ENCODE measurements at places on chromosomes 6 and 20. TPM values are rescaled to one million over a fixed set of nuclear protein-coding genes. Genes with fewer than 3 reads are reported as not detected.

- H3K4me1 ChIP-seq: no peaks in the 10 kb centered on the region
- H3K27ac ChIP-seq: no peak overlapping the region
- H3K4me3 ChIP-seq: no peak overlapping the region
- peaks cover 6% of the 10 kb centered on the region for H3K27me3 ChIP-seq
- DNase-seq: no peak
Measured at GRCh38 chr20:48336597-48336996, 491.2 kb downstream of the PREX1 start.

DNA sequence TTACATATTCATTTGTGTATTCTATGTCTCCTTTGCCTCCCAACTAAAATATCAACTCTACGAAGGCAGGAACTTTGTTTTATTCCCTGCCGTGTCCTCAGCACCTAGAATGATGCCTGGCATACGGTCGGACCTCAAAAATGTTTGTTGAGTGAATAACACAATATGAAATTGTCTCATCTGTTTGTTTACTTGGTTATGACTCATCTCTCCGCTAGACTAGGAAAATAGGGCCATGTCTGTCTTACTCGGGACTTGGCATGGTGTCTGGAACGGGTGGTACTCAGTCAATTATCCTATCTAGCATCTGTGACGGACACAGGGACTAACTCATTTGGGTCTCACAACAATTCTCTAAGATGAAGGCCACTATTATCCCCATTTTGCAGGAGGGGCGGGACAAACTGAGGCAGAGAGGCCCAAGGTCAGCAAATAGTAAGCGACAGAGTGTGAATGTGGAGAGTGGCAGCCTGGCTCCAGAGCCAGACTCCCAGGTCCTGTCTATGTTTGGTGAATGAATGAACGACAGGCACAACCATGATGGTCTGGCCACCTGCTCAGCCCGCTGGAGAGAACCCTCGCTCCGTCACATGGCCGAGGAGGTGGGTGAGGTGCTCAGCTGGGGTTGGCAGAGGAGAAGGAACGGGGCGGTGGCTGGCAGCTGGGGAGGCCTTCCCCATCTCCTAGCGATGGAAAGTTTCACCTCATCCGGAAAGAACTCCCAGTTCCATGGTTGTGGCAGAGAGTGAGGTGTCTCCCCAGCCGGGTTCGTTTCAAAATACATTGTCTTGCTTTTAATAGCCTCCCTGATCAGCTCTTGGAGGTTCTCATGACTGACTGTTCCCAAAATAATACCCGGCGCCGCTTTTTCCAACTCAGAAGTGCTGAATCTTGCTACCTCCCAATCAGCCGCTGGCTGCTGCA, 27.6 kb upstream of the NFATC2 start:
- H3K27me3 ChIP-seq: no peaks in the 10 kb centered on the region
- no peak for DNase-seq
- no peak overlapping the region for H3K27ac ChIP-seq
- no peak overlapping the region for H3K4me3 ChIP-seq
- no peaks in the 10 kb centered on the region for H3K36me3 ChIP-seq
- no peaks in the 10 kb centered on the region for H3K4me1 ChIP-seq

DNA sequence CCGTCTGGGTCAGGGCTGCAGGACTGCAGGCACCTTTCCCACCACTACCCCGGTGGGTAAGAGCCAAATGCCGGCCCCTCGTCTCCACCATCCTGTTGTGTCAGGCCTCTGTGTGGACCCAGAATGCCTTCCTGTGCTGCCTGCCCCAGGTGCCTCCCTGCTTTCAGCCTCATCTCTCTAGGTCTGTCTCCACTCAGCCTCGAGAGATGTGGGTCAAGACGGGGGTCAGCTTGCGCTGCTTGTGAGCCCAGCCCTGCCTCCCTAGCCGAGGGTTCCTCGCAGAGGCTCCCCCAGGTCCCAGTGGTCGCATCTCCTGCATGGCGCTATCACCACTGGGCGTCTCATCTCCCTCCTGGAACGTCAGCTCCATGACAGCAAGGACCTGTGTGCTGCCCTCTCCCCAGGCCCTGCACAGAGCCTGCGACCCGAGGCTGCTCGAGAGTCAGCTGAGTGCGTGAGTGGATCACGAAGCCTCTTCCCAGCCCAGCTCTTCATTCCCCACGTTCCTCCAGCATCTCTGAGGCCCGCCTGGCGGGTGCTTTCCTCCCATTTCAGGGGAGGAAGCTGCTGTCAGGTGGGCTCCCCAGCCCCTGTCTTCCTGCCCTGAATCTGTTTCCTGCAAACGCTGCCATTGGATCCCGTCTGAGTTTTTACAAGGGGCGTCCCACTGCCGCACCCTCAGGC, 38.7 kb upstream of the ZBP1 start:
- no peaks in the 10 kb centered on the region for H3K27me3 ChIP-seq
- DNase-seq: peak; percentile 12
- H3K27ac ChIP-seq: no peak overlapping the region
- H3K4me1 ChIP-seq: peaks cover 3% of the 10 kb centered on the region

- no peak for DNase-seq
- peak overlapping the region; percentile 19 for H3K27ac ChIP-seq
- H3K27me3 ChIP-seq: no peaks in the 10 kb centered on the region
- H3K4me3 ChIP-seq: peak overlapping the region; percentile 43
Measured at GRCh38 chr6:85126485-85127167, 323.3 kb upstream of the NT5E start.

GRCh38 chr20:57224641-57225138, 41.8 kb downstream of the BMP7 start:
- no peak for DNase-seq
- no peaks in the 10 kb centered on the region for H3K36me3 ChIP-seq
- no peak overlapping the region for H3K27ac ChIP-seq
- no peak overlapping the region for H3K4me3 ChIP-seq
- H3K27me3 ChIP-seq: no peaks in the 10 kb centered on the region
- no peaks in the 10 kb centered on the region for H3K4me1 ChIP-seq

DNA sequence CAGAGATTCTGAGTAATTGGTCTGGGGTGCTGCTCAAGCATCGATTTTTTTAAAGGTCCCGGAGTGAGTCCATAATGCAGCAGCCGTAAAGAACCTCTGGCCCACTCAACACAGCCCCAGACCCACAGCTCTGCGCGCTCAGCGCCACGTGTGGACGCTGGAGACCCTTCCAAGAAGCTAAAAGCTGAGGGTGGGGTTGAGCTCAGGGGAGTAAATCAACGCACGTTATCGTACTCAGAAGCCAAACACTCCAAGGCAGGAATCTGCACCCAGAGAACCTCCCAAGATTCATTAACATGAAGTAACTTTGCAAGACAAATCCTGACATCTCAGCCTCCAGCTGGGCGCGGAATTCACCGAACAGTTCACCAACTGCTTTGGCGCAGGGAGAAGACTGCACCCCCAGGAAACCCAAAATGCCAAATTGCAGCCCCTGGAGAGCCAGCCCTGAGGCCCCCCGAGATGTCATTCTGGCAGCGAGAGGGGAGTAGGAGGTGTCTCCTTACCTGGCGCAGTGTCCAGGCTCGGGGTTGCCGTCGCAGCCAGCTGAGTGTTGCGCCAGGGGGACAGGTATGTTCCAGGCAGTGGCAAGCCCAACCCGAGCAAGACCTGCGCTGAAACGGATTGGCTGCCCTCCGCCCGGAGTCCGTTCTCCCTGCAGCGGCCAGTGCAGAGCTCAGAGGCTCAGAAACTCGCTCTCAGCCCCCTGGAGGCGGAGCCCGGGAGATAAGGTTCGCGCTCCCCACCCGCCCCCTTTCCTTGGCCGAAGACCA, at the start of gene COL21A1:
Gene COL21A1 (minus strand): TSS at position 700 of the 773 bp plus-strand sequence. CDS start 64,962 bp downstream, outside the sequence.
- H3K36me3 ChIP-seq: no peaks in the 10 kb centered on the region
- H3K4me3 ChIP-seq: peak within 1 kb of the TSS; percentile 40
- no peaks in the 10 kb centered on the region for H3K4me1 ChIP-seq
- no peak for DNase-seq
- no peaks in the 10 kb centered on the region for H3K27me3 ChIP-seq

DNA sequence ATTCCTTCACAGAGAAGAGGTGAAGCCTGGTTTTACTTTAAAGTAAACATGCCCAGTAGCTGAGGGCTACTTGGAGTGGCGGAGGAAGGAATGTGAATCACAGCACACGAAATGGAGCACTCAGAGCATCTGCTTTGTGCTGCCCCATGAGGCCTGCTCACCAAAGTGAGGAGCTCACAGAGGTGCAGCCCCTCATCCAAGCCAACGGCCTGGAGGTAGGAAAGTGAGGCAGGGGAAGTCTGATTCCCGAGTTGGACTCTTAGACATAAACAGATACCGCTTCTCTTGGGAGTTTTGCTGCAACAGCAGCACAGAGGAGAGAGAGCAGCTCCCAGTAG, 3.6 kb downstream of the YTHDF1 start:
- H3K4me3 ChIP-seq: no peak overlapping the region
- H3K27me3 ChIP-seq: no peaks in the 10 kb centered on the region
- no peak overlapping the region for H3K27ac ChIP-seq
- no peak for DNase-seq
- no peaks in the 10 kb centered on the region for H3K36me3 ChIP-seq

- H3K4me1 ChIP-seq: peaks cover 4% of the 10 kb centered on the region
- H3K27ac ChIP-seq: peak overlapping the region; percentile 80
- H3K27me3 ChIP-seq: no peaks in the 10 kb centered on the region
- DNase-seq: peak; percentile 62
Measured at GRCh38 chr6:145963216-145964068, 716 bp downstream of the SHPRH start.

DNA sequence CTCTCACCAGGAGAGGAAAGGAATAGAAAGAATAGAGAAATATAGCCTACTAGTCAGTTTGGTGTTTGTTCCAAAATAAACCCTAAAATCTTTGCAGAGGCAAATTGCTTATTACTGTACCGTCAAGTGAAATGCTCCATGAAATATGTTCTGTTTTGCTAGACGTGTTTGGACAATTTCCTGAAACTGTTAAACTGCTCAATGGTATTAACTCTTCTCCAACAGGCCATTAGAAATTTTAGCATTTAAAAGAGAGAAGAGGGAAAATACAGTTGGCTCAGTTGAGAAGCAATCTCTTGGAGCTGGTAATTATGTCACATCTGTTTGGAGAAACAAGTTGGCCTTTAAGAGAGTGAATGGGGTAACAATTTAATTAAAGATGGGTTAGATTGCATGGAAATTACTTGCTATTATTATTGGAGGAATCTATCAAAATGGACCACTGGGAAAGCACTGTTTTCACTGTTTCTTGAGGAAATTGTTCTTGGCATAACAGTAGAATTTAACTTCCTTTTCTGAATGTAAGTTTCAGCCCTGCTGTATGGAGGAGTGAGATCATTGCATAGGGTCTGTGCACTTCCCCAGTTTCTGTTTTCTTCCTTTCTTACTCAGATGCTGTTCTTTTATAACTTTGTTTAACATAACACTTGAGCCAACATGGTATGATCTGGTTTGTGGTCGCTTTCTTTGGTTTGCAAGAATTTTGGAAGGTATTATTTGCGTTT, 373.6 kb downstream of the PLCB1 start:
- no peaks in the 10 kb centered on the region for H3K36me3 ChIP-seq
- no peaks in the 10 kb centered on the region for H3K27me3 ChIP-seq
- H3K4me1 ChIP-seq: no peaks in the 10 kb centered on the region
- DNase-seq: no peak
- H3K27ac ChIP-seq: no peak overlapping the region
- no peak overlapping the region for H3K4me3 ChIP-seq

- no peak overlapping the region for H3K27ac ChIP-seq
- no peaks in the 10 kb centered on the region for H3K4me1 ChIP-seq
- no peak for DNase-seq
- H3K27me3 ChIP-seq: no peaks in the 10 kb centered on the region
- no peaks in the 10 kb centered on the region for H3K36me3 ChIP-seq
Measured at GRCh38 chr20:36506253-36506652, 35.1 kb upstream of the MYL9 start.

DNA sequence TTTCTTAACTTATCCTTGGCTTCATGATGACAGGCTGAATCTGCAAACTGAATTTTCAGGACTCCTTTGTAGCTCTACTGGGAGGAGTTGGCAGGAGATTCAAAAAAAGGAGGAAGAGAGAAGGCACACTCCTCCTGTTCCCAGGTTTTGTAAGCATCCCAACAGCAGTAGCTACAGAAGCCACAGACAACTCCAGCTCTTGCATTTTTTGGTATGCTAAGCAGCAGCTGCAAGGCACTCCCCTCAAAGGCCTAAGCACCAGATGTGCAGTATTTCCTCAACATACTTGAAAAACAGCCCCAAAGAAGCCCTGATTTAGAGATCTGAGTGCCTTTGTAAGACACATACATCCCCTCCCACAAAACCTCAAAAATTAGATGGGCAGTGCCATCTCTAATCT, 328.6 kb upstream of the SYNCRIP start:
- H3K4me1 ChIP-seq: no peaks in the 10 kb centered on the region
- no peaks in the 10 kb centered on the region for H3K36me3 ChIP-seq
- DNase-seq: no peak

DNA sequence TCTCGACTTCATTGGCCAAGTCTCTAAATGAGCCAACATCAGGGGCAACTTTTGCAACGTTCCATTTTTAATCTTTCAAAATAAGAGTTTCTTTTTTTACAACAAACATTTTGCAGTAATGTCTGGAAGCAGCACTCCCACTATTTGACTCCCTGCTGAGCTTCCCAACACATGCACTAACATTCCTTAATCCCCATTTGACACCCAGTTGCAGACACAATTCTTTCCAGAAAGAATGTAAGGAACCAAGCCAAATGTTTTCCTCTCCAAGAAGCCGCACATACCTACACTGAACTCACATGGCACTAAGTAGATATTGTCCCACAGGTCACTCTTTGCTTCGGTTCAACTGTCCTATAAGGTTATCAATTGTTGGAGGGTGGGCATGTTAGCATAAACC, 165.6 kb downstream of the GRM1 start:
- no peak overlapping the region for H3K4me3 ChIP-seq
- no peaks in the 10 kb centered on the region for H3K4me1 ChIP-seq
- H3K27me3 ChIP-seq: no peaks in the 10 kb centered on the region
- H3K36me3 ChIP-seq: no peaks in the 10 kb centered on the region
- H3K27ac ChIP-seq: no peak overlapping the region
- no peak for DNase-seq

DNA sequence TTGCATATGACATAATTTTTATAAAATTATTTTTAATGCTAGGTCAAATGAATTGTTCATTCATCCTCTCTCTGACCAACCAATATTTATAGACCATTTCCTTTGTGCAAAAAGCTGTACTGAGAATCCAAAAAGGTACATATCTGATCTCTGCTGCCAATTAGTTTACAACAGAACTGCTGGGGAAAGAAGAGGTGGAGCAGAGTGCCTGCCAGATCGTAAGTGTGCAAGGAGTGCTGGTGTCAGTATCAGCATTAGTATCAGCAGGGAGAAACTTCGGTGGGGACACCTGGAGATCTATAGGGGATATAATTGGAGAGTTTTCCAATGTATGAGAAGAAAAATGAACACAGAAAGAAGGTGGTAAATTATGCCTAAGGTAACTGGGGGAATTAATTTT, 63.3 kb upstream of the ASF1A start:
- no peak overlapping the region for H3K27ac ChIP-seq
- no peaks in the 10 kb centered on the region for H3K36me3 ChIP-seq
- DNase-seq: no peak
- H3K4me3 ChIP-seq: no peak overlapping the region

Gene NEURL2
- total RNA-seq: 8.8 TPM

Gene AVP
- not detected for total RNA-seq

Gene TSPO2
- total RNA-seq: not detected

Gene SLC17A5
- total RNA-seq: 35.0 TPM

Gene BMP7
- total RNA-seq: 1.8 TPM

Gene SIRPG
- total RNA-seq: not detected

Data from breast epithelium (tissue), 4 donors.